ENCODE measurements at places on chromosomes 16 and 17.

- no peak for DNase-seq
Observed at GRCh38 chr16:87951552-87952538, 611 bp downstream of the BANP start.

DNA sequence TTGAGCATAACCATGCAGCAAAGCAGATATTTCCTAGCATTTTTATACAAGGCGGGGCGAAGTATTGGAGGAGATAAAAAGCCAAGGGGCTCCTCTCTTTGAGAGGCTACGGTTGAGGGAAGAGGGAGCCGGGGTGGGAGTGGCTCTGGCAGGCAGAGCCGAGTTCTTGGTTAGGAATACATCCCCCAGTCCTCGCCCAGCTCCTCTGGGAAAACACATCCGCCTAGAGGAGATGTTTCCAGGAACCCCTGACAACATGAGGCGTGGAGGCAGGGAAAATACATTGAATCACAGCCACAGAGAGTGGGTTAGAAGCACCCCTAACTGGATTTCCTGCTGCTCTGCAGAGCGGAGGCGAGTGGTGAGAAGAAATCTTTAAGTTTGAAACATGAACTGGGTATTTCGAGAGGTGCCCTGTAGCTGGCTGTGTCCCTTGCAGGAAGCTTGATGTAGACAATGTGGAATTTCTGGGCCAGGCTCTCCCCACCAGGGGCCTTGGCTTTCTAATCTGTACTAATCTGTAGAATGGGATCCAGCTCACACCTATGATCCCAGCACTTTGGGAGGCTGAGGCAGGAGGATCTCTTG, 27.3 kb downstream of the TTYH2 start:
- no peak for DNase-seq

GRCh38 chr17:79832218-79833109, 6.8 kb downstream of the CBX4 start:
- DNase-seq: no peak

DNA sequence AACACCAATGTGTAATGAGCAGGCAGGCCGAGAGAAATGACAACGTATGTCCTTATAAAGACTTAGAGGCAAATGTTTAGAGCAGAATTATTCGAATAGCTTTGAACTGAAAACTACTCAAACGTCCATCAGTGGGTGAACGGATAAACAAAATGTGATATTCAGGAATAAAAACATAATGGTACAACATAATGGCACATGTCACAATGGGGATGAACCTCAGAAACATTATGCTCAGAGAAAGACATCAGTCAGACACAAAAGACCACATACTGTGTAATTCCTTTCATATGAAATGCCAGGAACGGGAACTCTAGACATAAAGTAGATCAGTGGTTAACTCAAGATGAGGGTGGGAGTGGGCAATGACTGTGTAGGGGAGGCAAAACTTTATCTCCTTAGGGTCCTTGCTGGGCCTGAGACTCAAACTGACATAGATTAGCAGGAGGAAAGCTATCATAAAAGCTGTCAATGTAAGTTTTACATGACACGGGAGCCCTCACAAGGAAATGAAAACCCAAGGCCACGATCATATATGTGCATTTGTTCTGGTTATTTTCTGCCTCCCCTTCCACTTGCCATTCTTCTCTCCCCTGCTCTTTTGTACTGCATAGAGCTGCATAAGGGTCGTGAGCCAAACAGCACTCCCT, 14.8 kb upstream of the ARL4D start:
- DNase-seq: no peak

- no peak for DNase-seq
Observed at GRCh38 chr16:87369117-87369765, 14.3 kb downstream of the FBXO31 start.

DNA sequence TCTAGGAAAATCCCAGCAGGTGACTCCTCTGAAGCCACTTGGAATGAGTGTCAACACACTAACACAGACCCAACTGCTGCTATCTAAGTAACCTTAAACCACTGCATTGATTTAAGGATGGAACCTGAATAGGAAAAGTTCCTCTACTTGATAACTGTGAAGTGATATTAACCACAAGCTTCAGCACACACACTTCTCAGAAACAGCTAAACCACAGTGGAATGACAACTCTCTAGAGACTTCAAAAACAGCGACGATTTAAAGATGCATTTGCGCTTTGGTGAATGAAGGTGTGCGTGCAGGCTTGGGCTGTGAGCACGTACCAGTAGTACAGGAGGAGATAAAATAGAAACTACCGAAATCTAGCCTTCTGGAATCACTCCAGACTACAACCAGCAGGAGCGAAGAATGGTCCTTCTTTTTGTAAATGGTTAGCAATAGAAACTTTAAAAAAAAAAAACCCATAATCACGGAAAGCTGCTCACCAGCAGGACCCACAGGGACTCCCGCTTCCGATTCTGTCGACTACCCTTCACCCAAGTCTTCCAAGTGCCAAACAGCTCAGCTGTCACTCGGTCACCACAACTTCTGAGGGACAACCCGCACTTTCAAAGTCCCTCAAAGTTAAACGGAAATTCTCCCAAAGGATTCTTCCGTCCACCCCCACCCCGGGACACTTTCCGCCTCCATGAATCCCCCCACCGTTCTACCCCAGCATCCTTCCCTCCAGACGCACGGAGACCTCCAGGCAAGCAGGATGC, 137.7 kb upstream of the CORO6 start:
- DNase-seq: no peak

All from type B pancreatic cell (in vitro differentiated cells).